ENCODE measurements at places on chromosomes 12 and 14.

- no peak for DNase-seq
These were observed 5.3 kb downstream of the MYH7 start for GRCh38 chr14:23430016-23430722.

- no peak for DNase-seq
These were observed 4.0 kb downstream of the LTB4R start for GRCh38 chr14:24315243-24315806.

GRCh38 chr14:23573384-23574015 lies 5.1 kb downstream of the JPH4 start:
- DNase-seq: no peak

- DNase-seq: no peak
These were observed 73.1 kb upstream of the GPR68 start for GRCh38 chr14:91317381-91318308.

DNA sequence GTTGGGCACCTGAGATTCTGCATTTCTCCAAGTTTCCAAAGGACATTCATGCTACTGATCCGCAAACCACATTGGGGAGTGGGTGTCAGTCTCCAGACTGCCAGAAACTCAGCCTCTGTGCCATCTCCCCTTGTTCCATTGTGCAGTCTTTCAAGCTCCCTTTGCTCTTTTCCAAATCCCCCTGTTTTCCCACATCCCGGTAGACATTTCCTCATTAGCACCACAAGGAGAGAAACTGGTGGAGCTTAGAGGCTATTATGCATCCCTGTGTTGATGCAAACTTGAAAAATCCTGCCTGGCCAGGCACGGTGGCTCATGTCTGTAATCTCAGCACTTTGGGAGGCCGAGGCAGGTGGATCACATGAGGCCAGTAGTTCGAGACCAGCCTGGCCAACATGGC lies 10.7 kb downstream of the CCDC63 start:
- DNase-seq: no peak

DNA sequence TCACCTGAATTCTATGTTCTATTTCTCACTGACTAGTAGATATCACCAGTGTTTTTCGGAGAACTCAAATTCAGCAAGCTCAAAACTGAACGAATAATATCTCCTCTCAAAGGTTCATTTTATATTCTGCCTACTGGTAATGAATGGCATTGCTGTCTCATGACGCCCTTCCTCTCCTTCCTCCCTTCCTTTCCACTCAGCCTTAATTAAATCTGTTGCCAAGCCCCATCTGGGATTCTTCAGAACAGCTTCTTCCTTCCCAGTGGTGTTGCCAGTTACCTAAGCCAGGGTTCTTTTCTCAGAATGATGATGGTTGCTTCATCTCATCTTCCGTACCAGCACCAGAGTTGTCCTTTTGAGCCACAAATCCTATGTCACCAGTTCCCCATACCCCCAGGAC lies 143.2 kb downstream of the SYNE2 start:
- no peak for DNase-seq

GRCh38 chr12:75455839-75456238 lies 24.7 kb upstream of the GLIPR1 start:
- DNase-seq: no peak

- DNase-seq: no peak
These were observed 59.1 kb upstream of the HECTD1 start for GRCh38 chr14:31266437-31267331.

- DNase-seq: peak; percentile 34
These were observed 121.8 kb downstream of the KCNA5 start for GRCh38 chr12:5165296-5165970.

DNA sequence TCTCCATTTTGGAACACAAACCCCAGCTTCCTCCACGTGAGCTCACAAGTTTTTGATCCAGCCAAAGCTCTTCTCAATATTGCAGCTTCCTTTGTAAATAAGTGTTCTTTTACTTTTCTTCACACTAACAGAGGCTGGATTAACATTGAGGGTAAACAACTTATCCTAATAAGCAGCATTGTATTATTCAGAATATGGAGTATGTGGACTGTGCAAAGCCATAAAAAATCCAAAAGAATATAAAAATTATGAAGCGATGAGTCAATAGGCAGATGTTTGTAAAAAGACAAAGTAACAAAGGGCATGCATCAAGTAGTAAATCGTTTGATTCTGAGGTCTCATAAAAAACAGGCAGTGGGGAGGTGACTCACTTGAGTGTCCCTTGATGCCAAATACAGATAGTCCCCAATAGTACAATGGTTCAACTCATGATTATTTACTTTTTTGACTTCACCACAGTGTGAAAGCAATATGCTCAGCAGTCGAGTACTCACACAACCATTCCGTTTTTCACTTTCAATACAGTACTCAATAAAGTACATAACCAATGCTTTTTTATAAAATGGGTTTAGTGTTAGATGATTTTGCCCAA lies 23.1 kb upstream of the KCNK10 start:
- no peak for DNase-seq

- DNase-seq: no peak
These were observed 948.8 kb upstream of the USP15 start for GRCh38 chr12:61311413-61311812.

GRCh38 chr14:102993523-102993922 lies 63.8 kb downstream of the CDC42BPB start:
- DNase-seq: no peak

DNA sequence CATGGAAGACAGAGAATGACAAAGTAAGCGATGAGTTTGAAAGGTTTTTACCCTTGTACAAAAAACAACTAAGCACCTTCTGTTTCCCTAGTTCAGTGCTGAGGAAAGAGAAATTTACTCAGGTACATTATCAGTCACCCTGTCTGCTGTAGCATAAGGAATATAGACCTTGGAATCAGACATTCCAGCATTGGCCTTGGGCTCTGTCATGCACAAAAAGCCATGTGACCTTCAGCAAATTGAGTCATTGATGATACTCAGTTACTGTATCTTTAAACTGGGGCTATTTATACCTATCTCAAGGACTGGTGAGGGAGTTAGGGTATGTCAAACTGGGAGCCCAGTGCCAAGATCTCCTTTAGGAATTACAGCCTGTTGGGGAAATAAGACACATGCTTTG lies 19.3 kb upstream of the TCL1A start:
- no peak for DNase-seq

DNA sequence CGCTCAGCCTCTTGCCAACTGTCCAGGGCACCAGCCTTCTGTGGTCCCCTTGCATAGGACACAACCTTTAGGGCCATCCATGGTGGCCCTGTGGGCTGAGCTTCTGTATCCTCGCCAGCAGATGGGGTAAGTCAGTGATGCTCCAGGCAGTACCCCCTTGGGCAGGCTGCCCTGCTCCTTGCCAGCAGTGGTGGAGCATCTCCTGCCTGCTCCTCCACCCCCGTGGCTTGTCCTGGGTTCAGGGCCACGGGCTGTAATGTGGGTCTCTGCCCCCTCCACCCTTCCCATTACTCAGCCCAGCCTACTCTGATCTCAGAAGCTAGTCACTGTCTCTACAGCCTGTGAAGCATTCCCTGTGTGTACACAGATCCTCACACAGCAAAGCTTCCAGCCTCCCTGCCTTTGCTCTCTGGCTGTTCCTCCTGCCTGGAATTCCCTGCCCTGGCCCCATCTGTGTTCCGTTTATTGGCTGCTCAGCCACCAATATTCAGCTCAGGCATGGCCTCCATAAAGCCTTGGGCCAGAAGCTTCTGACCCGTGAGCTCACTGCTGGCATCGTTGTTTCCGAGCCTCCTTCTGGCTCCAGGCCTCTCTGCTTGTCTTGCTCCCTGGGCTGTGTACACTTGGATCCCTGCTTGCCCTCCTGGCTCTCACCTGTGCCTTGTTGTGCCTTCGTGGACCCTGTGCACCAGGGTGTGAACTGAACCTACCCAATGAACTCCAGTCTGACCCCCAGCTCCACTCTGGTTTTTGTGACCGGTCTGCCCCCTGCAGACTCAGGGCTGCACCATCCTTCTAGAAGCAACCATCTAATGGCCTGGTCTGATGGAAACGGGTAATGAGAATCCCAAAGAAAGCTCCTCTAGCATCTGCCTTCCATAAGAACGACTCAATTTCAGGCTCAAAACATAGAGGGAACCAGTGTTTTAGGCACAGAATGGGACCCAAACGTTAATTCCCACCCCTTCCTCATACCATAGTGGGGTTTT lies 177.0 kb upstream of the PRMT8 start:
- no peak for DNase-seq

DNA sequence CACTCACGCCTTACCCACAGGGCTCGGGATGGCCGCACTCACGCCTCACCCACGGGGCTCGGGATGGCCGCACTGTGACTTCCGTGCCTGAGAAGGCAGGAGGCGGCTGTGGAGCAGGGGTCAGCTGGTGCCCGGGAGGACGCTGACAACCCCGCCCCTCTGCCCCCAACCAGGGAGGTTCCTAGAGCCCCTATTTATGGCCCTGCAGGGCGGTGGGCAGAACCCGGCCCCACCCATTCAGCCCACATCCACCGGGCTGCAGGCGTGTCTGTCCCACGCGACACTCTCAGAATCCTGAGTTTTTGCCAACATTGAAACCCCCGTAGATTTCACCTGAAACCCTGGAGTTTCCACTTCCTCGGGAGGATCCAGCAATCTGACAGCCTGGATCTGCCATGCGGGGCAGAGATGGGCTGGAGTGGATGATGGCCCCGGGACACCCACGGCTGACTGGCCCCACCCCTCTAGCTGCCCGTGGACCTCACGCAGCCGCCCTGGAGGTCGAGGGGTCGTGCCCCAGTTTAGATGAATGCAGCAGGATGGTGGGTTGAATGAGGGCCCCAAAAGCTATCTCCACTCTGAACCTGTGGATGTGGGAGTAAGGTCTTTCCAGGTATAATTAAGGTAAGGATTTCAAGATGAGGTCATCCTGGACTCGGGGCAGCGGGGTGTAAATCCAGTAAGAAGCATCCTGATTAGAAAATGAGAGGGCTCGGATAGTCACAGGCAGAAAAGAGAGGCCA lies 20.4 kb downstream of the GALNT9 start:
- no peak for DNase-seq

DNA sequence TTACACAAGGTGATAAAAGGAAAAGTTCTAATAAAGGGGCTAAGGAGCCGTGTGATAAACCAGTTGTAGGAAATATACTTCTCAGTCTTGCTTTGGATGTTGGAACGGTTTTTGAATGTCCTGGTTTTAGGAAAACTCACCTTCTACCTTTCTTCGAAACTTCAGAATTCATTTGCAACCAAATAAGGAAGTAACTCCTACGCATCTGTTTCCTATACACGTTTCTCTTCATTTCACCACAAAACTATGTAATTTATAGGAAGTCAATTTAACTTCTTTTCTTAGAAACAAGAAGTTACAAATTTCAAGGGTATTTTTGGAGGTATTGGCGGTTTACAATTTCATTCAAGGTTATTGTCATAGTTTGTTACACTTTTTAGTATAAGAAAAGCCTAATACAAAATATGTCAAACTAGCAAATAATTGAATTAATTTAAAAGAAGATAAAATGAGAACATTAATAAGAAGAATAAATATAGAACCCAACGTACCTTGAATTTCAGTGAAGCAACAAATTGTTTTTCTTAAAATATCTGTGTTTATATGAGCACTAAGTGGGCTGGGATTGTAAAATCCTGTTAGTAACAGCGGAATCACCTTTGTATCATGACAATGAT lies 33.2 kb upstream of the CD69 start:
- no peak for DNase-seq

DNA sequence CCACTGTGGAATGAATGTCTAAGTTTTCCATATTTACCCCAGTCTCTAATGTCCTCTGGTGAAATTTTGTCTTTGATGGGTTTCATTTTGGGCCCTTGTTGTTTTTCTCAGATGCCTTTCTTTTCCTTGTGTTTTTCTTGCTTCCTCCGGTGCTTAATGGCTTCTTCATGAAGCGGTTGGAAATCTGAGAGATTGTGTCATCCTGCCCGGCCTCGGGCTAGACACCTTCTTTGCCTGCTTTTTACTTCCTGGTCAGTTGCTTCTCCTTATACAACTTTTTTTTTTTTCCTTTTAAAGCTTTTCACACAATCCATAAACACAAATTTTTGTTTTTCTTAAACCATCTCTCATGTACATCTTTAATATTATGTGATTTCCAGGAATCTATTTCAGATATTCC lies 7.1 kb downstream of the ETV6 start:
- no peak for DNase-seq
